ENCODE measurements at places on chromosomes 6 and 20.

- DNase-seq, result no peak
Measured at GRCh38 chr6:119234457-119234856, 115.1 kb downstream of the MAN1A1 start.

GRCh38 chr6:89745096-89745495 is 74.5 kb downstream of the MDN1 start:
- no peak for DNase-seq

GRCh38 chr6:45256697-45257695 is 71.1 kb upstream of the RUNX2 start:
- no peak for DNase-seq

- no peak for DNase-seq
Measured at GRCh38 chr6:116463301-116463700, 2.1 kb downstream of the CALHM6 start.

DNA sequence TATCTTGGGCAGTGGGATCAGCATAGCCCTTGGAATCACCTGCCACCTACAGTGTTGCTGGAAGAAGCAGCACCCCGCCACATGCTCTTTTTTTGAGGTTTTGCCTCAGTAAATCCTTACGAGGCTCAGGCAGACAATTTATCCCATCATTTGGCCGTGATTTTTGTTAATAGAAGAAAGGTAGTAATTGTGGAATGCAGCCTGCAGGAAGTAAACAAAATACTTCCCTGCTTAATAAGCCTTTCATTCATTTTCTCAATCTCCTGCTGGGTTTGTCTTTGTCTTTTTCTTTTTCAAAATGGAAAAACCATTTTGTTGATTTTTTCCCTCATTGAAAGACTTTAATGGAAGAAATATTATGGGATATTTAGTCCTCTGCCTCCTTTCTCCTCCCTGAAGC is 93.7 kb upstream of the CD83 start:
- DNase-seq, result no peak

DNA sequence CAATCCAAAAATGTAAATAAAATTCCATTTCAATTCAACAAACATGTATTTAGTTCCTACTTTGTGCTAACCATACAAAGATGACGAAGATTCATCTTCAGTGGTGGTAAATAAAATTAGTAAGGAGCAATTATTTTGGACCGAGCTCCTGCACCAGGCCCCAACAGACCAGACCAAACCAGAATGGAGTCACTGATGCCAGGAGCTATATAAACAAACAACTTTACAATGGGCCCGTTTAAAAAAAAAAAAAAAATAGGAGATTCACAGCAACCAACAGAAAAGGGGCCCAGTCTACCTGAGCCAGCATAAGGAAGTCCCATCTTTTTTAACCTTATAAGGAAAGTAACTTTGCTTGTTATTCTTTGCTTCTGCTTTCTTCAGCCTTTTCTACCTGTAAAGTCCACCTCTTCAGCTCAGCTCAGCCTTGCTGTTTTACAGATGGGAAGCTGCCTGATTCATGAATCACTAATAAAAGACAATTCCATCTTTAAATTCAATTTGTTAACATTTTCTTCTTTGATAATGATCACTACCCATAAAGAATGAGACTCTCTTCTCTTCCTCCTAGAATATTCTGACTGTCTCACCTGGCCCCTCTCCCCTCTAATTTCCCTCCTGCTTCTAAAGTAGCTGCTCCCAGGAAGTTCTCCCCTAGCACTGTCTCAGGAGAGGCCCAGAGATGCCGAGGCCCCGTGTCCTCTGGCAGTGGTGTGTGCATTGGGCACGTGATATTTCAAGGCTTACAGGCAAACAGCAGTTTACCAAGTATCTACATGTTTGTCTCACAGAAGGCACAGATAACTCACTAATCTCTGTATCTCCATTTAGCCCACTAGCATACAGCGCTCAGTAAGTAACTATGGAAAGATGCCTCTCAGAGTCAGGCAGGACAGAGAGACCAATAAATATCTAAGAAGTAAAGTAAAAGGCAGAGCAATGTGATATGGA is 8.4 kb downstream of the MBOAT1 start:
- no peak for DNase-seq

DNA sequence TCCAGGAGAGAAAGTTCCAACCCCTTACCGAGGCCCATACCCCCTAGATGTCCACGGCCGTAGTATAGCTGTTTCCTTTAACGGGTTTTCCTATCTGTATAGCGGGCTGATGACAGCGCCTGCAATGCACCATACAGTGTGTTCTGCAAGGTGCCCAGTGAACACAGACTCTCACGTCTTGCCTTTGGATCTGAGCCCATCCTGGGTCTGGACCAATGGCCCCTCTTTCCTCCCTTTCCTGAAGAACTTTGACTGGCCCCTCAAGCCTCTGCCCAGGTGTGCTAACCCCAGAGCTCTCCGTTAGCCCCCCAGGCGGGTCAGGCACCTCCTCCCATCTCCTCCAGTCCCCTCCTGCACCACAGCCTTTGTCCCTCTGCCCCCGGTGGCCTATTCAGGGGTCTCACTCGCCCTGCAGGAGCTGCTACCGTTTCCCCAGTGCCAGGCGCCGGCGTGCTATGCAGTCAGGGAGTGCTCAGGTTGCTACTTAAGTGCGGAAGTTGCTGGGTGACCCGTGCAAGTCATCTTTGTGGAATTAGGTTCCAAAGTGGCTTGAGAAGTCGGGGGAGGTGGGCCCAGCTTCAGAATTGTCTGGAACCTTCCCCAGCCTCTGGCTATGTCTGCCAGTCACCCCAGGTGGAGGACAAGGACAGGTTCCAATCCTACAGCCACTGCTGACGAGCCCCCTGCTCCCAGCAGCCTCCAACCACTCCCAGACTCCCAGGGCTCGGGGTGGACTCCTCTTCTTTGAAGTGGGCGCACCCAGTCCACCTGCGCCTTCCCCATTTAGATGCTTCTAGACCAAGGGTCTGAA is 35.0 kb upstream of the ZBP1 start:
- DNase-seq, result no peak

DNA sequence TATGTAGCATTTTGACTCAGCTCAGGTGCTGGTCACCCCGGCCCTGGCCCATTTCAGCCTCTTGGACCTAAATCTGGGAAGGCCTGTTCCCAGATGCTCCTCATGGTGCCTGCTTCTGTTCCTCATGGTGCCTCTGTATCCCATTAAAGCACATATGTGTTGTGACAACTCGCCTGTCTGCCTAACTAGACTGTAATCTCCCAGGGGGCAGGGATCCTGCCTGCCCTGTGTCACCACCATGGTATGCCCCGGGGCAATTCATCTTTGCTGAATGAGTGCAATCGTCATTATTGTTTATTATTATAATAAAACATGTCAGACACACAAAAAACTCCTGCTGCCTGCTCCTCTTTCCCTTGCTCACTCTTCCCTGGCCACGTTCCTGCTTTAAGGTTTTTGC is 62.0 kb downstream of the ZFP64 start:
- no peak for DNase-seq

GRCh38 chr20:31695849-31696804 is 26.5 kb downstream of the BCL2L1 start:
- no peak for DNase-seq

DNA sequence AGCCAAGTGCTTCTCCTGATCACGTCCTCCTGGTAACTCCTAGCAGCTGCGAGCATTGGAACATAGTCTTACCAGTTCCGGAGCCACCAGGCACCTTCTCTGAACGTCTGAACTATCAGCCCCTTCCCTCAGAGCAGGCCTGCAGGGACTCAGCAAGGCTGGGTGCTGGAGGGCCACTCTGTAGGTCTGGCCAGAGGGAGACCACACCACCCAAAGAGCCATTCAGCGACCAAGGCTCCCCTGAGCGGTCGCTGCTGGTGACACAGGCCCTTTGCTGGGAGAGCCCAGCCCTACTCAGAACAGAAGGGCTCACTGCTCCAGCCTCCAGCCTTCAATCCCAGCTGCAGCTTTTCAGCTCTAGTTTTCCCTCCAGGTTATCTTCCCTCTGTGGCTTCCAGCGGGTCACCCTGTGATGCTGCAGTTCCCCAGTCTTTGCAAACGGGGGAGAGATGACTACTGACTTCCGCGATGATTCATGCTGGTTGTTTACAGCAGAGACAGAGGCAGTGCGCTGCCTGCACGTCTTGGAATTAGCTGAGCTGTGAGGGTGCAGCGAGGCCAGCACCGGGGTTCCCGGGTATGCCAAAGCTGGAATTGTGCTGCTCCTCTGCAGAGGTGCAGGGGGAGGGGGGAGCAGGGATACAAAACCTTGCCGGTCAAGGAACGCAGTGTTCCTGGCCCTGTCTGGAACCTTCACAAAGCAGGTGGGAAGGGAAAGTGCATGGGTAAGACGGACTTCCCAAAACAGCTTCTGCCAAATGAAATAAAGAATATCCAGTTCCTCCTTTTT is 161.4 kb downstream of the LY86 start:
- no peak for DNase-seq

DNA sequence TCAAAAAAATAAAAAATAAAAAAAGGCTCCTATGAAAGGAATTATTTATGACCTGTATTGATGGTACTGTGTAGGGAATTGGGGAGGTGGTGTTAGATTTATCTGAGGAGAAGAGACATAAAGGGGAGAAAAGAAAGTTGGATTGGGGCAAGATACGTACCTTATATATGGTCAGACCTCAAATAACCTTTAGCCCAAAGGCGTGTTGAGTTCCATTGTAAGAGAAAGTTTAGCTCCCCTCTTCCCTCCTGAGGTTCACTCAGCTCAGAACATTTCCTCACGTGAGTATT is 296.9 kb downstream of the ADGB start:
- no peak for DNase-seq

DNA sequence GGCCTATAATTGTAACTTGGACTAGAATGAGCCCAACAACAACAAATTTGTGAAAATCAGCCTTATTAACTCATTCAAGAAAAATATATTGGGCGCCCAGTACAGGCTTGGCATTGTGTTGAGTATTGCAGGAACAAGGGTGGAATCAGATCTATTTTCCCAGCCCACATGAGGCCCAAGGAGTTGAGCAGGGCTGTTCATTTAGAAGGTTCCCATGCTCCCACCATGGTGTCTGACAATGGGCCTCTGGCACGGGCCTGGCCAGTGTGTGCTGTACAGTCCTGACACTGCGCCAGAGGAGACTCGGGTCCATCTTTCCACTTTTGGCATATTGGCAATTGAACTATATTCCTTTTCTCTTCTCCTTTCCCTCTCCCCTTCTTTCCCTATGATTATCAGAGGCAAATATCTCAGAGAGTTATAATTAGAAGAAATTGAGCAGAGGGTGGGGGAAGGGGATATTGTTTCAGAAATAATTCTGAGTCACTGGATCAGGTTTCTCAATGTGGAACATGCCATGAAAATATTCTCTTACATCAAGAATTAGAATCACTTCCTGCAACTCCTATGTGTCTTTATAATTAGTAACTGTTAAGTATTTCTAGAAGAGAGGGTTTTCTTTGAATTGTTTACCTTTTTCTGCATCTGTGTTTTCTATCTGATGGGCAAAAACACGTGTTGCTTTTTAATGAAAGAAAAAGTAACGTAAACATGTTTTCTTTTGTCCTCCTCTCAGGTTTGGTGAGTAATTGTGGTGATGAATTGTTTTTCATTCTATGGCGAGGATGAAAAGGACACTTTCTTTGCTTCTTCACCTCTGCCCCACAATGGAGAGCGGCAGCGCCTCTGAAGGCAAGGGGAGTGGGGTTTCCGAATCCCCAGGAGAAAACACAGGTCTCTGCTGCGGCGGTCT is 209.4 kb downstream of the FOXA2 start:
- no peak for DNase-seq

DNA sequence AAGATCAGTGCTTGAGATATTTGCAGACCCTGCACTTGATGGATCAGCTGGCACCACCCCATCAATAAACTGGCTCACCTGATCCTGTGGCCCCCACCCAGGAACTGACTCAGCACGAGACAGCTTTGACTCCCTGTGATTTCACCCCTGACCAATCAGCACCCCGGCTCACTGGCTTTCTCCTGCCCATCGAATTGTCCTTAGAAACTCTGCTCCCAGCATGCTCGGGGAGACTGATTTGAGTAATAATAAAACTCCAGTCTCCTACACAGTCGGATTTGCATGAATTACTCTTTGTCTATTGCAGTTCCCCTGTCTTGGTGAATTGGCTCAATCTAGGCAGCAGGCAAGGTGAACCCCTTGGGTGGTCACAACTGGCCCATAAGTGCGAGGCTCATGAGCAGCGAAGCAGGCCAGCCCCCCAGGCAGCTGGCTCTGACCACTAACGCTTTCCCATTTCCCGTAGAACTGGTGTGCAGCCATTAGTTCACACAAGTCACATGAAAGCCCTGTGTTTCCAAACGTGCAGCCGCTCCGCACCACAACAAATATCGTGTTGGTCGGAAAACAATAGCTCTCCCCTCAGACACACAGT is 79.6 kb downstream of the RSPH3 start:
- no peak for DNase-seq

GRCh38 chr6:52503851-52504781 is 72.7 kb downstream of the TRAM2 start:
- DNase-seq, result peak; percentile 78

GRCh38 chr6:31430449-31430848 is 27.1 kb downstream of the MICA start:
- no peak for DNase-seq

- DNase-seq, result no peak
Measured at GRCh38 chr6:170153436-170154319, 137.2 kb downstream of the DLL1 start.

GRCh38 chr6:30842754-30843610 is 41.3 kb upstream of the DDR1 start:
- peak; percentile 41 for DNase-seq

- DNase-seq, result peak; percentile 13
Measured at GRCh38 chr6:107786709-107787588, 37.2 kb downstream of the SCML4 start.

DNA sequence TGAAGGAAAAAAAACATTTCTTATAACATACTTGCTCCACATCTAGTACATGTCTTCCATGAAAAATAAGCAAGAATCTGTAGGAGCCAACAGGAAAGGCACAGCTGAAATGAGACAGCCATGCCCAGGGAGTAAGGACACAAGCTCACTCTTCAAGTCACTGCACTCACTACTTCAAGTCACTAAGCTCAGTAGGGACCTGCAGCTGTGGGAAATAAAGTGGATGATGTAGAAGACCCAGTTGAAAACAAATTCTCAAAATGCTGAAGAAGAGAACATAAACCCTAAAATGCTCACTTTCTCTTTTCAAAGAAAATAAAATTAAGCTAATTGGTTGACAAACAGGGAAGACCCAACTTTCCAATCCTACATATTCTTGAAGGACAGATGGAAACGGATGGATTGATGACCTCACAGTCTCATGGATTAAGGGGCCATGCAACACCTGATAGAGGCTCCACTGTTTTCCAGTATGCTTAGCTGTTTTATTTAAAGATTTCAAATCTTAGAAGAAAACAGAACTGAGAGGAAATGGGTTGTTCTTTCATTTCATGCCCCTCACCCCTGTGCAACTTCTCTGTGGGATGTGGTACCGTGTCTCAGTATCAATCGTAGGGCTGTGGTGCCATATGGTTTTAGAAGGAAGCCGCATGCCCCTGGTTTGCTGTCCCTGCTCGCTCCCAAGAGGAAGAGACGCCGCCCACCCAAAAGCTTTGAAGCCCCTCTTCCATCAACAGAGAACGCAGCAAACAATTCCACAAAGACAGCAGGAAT is 133.3 kb downstream of the WDR27 start:
- DNase-seq, result no peak

- DNase-seq, result no peak
Measured at GRCh38 chr6:75842732-75843131, 93.7 kb downstream of the MYO6 start.
